ENCODE measurements at places on chromosomes 2 and 18.

GRCh38 chr2:240703417-240704341, 12.0 kb downstream of the AQP12A start:
- no peak for DNase-seq

DNA sequence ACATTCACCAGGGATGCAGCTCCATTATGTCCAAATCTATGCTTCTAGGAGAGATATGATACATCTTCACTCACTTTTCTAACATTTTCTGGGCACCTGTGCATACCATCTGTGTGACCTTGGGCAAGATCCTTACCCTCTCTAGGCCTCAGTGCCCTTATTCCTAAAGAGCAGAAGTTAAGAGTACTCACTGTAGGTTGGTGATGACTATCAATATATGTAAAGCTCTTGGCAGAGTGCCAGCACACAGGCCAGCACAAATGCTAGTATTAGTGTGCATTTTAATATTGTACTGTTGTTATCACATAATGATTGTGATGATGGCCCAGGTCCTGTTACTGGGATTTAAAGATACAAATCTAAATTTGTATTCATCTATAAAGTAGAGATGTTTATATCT, 199.2 kb downstream of the RAD51AP2 start:
- no peak for DNase-seq

- no peak for DNase-seq
Observed at GRCh38 chr18:9989481-9989880, 75.7 kb downstream of the VAPA start.

GRCh38 chr18:50610349-50610748, 50.5 kb downstream of the MAPK4 start:
- DNase-seq = no peak

GRCh38 chr2:153043385-153043784, 325.0 kb downstream of the ARL6IP6 start:
- DNase-seq = no peak

DNA sequence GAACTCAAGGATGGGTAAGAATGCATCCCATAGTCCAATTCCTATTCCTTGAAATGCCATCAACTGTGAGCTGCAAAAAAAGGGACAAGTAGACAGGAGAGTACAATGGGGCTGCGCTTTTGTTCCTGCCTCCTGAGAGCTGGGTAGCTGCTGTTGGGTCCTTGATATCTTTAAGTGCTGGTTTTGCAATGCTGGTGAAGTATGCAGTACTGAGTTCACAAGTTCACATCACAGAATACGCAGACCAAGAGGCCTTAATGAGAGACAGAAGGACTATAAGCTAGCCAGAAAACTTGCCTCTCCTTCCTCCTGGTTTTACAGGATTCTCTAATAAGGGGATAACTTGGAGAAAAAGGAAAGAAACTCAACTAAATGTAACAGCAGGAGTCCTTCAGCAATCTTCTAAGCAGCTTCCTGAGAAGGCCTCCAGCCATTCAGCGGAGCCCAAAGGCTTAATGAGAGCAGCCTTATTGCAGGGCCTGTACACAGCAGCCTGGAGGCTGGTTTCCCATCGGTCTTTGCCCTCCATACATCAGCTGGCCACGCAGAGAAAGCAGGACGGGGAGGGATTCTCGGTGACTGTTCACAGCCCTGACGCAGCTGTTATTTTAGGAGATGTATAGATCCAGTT, 293.1 kb downstream of the CDCA7 start:
- DNase-seq = no peak

GRCh38 chr2:188746727-188747126, 227.4 kb upstream of the COL3A1 start:
- no peak for DNase-seq

DNA sequence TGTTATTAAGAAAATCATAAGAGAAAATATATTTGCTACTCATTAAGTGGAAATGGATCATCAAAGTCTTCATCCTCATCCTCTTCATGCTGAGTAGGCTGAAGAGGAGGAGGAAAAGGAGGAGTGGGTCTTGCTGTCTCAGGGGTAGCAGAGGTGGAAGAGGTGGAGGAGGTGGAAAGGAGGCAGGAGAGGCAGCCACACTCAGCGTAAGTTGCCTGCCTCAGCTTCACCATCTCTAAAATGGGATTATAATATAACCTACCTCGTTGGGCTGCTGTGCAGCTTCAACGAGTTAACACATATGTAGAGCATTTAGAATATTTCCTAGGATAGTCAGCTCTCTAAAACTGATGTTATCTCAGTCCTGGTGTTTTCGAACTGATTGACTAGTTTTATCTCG, 4.3 kb upstream of the MYO1B start:
- DNase-seq = no peak

DNA sequence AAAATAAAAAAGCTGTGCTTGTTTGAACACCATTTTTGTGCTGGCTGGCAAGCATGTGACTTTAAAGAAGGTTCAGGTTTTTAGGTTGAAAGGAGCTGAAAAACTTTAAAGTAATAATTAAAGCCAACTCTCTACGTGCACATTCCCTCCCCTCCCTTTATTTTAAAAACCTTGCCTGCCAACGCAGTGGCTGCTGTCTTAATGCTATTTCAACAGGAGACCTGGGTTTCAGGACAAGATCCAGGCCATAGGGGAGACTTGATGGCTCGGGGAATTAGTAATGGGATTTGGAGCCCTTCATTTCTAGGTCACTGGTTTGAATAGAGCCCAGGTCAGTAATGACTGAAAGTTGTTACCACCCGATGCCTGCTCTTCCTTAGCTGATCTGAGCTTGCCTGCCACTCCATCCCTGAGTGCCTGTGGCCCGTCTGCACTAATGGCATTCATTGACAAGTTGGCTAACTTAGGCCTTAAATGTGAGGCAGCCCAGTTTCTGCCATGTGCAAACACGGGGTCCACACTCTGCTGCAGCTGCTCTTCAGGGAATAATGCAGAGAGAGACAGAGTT, 1233.2 kb upstream of the ZEB2 start:
- DNase-seq = no peak

GRCh38 chr2:205500065-205500464, 182.2 kb upstream of the NRP2 start:
- DNase-seq = no peak

GRCh38 chr18:68244786-68245185, 470.1 kb downstream of the TMX3 start:
- DNase-seq = no peak
